ENCODE measurements at places on chromosomes 13 and 19. TPM values are rescaled to one million over a fixed set of nuclear protein-coding genes. Genes with fewer than 3 reads are reported as not detected.

Gene PTGIR
- total RNA-seq: 14.0 TPM

Gene COMMD6
- 99.6 TPM for total RNA-seq

Gene ADAMTSL5
- total RNA-seq: 5.0 TPM

Gene RYR1
- 0.48 TPM for total RNA-seq

Gene SPATA13
- total RNA-seq: 17.8 TPM

Gene CABP5
- total RNA-seq: not detected

Gene EGLN2
- 89.2 TPM for total RNA-seq

Gene SERP2
- 9.3 TPM for total RNA-seq

Gene GJB6
- not detected for total RNA-seq

Gene ZNF491
- total RNA-seq: 1.0 TPM

Gene TEAD2
- 56.4 TPM for total RNA-seq

Gene BEST2
- 1.8 TPM for total RNA-seq

Gene MEIOSIN
- 0.13 TPM for total RNA-seq

Gene CCDC70
- not detected for total RNA-seq

Gene KLK3
- not detected for total RNA-seq

Gene SMARCA4
- total RNA-seq: 58.4 TPM

Gene FBXO17
- 24.3 TPM for total RNA-seq

Gene PSG1
- not detected for total RNA-seq

Gene VMAC
- 2.3 TPM for total RNA-seq

Gene KLF12
- total RNA-seq: 7.4 TPM

Gene FGF9
- total RNA-seq: not detected

Gene GDF15
- 113 TPM for total RNA-seq

Gene CGB5
- total RNA-seq: 12.3 TPM

Gene COL5A3
- total RNA-seq: 7.7 TPM

Gene ZNF560
- 1.2 TPM for total RNA-seq

Gene NCAN
- 0.08 TPM for total RNA-seq

Gene ZNF546
- total RNA-seq: 3.8 TPM

Gene CEACAM6
- total RNA-seq: not detected

Gene RAB3A
- 1.8 TPM for total RNA-seq

Gene C19orf67
- not detected for total RNA-seq

Gene CEACAM16
- not detected for total RNA-seq

Gene VSTM2B
- total RNA-seq: not detected

Gene ZNF823
- 3.0 TPM for total RNA-seq

Gene CNN1
- total RNA-seq: 38.0 TPM

Gene ZNF160
- total RNA-seq: 10.6 TPM

Gene KEAP1
- total RNA-seq: 99.2 TPM

Gene PVR
- 30.6 TPM for total RNA-seq

Gene ZNF749
- 6.9 TPM for total RNA-seq

Gene GPI
- total RNA-seq: 401 TPM

Gene PCDH9
- 8.7 TPM for total RNA-seq

Gene NLRP13
- not detected for total RNA-seq

Gene ZNF497
- 0.52 TPM for total RNA-seq

Gene C19orf81
- not detected for total RNA-seq

Gene PODNL1
- total RNA-seq: 1.7 TPM

Gene ZNF528
- 6.6 TPM for total RNA-seq

Gene SULT2A1
- total RNA-seq: not detected

Gene CD177
- not detected for total RNA-seq

Gene OR7C1
- not detected for total RNA-seq

Gene ZNF439
- 9.3 TPM for total RNA-seq

Gene PLD3
- 469 TPM for total RNA-seq

Gene NTF4
- total RNA-seq: not detected
